Panc1 (cell line): ENCODE measurements at places on chromosomes 16 and 17.

DNA sequence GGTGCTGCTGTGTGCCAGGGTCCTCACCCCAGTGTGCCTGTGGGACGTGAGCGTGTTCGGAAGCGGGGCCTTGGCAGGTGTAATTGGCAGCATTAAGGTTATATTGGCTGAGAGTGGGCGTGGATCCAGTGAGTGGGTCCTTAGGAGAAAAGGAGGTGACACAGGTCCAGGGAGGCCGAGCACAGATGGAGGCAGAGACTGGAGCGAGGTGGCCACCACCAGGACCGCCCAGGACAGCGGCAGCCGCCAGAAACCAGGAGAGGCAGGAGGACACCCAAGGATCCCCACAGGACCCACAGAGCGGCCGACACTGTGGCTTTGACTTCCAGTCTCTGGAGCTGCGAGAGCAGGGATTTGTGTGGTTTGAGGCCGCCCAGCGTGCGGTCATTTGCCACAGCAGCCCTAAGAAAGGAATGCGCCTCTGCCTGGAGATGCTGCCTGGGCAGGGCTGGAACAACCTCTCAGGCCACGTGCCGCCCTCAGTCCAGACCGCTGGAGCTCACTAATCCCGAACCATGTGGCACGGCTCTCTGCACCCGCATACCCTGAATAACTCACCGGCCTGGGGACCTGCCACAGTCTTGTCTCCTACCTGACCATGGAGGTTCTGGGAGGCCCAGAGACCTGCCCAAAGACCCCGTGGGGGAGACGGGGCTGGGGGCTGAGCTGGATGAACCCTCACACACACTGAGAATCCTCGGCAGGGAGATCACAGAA is 45.4 kb downstream of the SOX8 start:
- no peak for DNase-seq

- DNase-seq: no peak
Observed at GRCh38 chr16:50611332-50611934, 63.2 kb downstream of the NKD1 start.

DNA sequence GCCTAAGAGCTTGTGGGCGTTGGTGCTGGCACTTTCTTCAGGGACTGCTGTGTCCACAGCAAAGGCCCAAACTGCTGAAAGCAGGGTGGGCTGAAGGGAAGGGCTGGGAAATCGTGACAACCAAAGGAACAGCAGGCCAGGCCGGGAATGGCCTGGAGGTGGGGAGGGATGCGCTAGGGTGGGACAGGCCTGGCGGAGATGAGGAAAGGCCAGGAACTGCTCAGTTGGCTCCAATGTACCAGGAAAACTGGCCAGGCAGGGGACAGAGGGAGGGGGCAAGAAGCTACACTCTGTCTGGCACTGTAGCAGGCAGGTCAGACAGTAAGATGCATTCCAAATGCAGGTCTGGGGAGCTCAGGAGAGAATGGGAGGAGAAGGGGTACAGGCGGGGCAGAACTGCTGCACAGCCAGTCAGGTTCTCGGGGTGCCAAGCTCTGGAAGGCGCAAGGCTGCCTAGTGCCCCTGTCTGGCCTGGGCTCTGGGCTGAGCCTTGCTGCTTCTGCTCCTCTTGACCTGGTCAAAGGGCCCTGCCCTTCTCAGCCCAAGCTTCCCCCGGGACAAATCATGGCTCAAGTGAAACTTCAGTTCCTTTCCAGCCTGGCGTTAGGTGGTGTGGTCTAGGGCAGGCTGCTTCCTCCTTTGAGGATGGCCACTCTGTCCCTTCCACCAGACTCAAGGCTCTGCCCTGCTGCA is 7.3 kb downstream of the PNMT start:
- no peak for DNase-seq

GRCh38 chr17:38324141-38324697 is 19.5 kb downstream of the GPR179 start:
- DNase-seq: no peak

DNA sequence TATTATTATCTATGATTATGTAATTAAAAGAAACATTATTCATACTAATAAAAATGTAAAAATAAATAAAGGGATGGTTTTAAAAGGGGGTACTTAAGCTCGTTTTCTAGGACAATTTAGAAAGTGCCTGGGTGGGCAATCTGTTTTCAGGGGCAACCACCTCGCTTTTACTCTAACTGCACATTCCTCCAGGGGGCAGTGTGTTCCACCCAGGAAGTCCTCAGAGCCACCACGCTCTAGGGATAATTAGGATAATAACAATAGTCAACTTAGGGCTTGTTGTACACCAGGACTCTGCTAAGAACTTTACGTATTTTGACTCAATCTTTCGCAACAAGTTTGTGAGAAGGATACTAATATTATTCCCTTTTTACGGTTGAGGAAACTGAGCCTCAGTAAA is 396.7 kb upstream of the MAF start:
- no peak for DNase-seq

DNA sequence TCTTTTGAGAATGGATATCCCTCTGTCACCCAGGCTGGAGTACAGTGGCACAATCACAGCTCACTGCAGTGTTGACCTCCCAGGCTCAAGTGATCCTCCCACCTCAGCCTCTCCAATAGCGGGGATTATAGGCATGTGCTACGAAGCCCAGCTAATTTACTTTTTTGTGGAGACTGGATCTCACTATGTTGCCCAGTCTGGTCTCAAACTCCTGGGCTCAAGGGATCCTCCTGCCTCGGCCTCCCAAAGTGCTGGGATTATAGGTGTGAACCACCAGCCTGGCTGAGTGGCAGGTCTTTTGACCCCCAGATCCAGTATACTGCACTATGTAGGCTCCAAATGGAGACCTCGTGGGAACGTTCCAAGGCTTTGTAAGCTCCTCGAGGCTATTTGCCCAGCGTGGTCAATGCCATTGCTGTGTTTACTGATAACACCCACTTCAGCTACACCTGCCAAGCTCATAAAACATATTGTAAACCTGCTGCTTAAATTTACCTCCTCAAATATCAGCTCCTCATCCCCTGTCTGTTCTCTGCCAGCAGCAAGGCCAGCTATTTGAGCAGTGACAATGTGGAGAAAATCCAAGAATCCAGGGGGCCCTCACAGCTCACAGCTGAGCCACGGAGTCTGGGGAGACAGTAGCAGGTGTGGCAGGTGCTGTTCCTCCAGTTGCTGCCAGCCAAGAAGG is 16.2 kb upstream of the KIFC3 start:
- no peak for DNase-seq

GRCh38 chr17:41914358-41914766 is 4.4 kb downstream of the ACLY start:
- DNase-seq: no peak

- DNase-seq: no peak
Observed at GRCh38 chr17:30975042-30975820, 4.4 kb downstream of the RNF135 start.

DNA sequence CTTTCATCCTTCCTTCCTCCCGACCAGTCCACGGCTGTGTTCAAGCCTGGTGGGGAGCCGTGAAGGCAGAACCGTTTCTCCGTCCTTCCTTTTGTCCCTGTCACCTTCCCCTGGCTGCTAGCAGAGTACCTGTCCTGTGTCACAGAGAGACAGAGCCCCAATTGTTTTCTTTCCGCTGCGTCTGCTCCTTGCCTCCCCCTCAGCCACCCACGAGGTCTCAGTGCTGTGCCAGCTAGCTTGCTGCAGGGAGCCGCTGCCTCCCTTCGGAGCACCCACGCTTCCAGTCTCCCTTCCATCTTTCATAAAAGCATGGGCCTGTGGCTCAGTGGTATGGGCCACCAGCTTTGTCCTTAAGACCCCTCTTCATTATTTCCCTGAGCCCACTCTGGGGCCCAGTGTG is 62.2 kb downstream of the MPRIP start:
- DNase-seq: no peak

- DNase-seq: peak; percentile 77
Observed at GRCh38 chr16:13957197-13958078, 37.5 kb downstream of the ERCC4 start.

GRCh38 chr17:83109793-83110645 is 30.6 kb downstream of the METRNL start:
- DNase-seq: peak; percentile 22

DNA sequence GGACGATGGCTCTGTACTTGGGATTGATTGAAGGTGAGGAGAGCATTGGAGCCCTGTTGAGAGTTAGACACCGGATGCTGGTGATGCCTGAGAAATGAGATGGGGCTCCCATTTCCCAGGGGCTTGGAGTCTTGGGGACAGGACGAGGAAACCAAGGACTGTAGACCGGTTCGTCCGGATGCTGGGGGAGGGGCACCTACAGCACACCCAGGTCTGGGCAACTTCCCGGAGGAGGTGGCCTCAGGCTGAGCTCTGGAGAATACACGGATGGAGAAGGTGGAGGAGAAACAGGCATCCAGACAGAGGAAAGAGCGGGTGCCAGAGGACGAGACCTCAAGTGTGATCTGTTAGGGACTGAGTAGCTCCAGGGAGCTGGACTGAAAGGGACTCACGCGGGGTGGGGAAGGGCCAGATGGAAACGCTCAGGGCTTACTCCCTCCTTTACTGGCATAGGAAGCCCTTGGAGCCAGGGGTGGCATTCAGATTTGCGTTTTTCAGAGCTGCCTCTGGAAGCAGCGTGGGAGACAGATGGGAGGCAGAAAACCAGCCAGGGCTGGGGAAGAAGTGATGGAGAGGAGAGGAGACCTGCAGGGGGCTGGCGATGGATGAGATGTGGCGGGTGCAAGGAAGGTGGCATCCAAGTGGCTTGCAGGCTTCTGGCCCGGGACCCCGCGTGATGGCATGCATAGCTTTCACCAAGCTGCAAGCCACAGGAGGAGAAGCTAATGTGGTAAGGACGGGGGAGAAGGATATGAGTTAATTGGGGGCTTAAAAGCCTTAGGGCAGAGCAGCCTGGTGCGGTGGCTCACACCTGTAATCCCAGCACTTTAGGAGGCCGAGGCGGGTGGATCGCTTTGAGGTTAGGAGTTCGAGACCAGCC is 8.3 kb downstream of the C1QTNF1 start:
- no peak for DNase-seq

DNA sequence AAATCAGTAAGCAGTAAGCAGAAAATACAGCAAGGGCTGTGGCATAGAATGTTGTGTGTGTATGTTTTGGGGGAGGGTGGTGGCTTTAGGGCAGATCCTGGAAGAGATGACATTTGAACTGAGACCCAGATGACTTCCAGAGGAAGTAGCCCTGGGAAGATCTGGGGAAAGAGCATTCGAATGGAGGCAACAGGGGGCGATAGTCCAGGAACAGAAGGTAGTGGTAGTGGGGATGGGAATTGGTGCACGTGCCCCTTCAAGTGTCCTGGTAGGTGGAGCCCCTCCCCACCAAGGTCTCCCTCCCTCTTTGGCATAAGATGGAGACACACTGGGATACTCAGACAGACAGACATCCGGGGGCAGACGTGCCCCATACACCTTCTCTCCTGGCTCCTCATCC is 14.1 kb downstream of the ARHGEF15 start:
- DNase-seq: no peak

- DNase-seq: no peak
Observed at GRCh38 chr17:76250141-76250540, 9.8 kb upstream of the RNF157 start.

DNA sequence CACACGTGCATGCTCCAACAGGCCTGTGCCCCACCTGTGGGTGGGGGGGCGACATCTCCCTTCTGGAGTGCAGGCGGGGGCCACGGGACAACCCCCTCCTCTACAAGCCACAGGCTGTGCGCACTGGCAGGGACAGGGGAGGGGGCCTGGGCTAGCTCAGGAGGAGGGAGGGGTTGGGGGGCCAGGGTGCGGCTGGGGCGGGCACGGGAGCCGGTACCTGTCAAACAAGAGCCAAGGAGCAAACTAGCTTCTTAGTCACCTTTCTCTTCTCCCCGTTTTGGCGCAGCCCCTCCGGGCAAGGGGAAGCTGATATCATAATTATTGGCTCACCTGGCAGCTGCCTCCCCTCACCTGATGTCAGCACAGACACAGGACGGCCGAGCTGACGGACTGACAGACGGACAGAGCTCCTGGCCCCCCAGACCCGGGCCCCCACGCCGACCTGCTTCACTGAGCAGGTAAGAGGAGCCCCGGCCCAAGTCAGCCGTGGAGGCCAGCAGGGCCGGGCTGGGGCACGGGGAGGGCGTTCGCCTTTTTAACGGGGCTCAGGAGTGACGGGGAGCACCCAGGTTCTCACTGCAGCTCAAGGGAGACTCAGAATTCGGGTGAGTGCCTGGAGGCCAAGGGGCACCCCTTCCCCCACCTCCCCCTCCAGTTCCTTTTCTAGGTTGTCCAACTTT is at the start of gene FOXN1:
TSS of gene FOXN1 (plus strand) at position 363 of the 680 bp plus-strand sequence. CDS start 17,622 bp downstream, outside the sequence.
- no peak for DNase-seq

- no peak for DNase-seq
Observed at GRCh38 chr17:39562395-39562794, 45.3 kb downstream of the NEUROD2 start.

DNA sequence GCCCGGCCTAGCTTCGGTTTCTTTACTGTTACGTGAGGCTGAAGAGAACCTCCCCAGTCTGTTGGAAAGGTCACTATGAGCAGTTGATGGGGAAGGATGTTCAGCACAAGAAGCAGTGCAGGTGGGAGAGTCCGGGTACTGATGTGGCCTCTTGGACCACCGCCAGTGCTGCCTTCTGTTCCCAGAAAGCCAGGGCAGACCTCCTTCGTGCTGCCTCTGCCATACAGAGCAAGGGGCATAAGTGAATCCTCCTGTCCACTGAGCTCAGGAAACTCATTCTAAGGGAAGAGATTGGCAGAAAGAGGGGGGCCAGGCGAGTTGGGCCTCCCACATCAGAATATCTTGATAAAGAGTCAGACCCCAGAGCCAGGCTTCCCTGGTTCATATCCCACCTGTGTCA is 3.7 kb downstream of the PPP4C start:
- DNase-seq: no peak

- no peak for DNase-seq
Observed at GRCh38 chr16:30342751-30343490, 12.2 kb downstream of the CD2BP2 start.

GRCh38 chr16:11588321-11589197 is 1.8 kb upstream of the LITAF start:
- no peak for DNase-seq

DNA sequence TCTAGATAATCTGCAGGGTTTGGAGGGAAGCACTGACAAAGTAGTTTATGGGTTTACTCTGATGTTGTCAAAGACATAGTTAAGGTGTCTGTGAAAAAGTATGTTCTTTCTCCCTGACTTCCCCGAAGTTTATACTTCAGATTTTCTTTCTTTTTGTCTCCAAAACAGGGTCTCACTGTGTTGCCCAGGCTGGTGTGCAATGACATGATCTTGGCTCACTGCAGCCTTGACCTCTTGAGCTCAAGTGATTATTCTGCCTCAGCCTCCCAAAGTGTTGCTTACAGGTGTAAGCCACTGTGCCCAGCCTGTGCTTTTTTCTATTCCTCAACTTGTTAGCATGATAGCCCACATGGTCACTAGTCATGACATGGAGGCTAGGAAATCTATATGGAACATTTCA is 20.9 kb downstream of the SF3B3 start:
- DNase-seq: no peak

- no peak for DNase-seq
Observed at GRCh38 chr17:66965801-66966262, 1.3 kb downstream of the CACNG4 start.

- DNase-seq: no peak
Observed at GRCh38 chr17:83192161-83192788, 112.9 kb downstream of the METRNL start.

- DNase-seq: no peak
Observed at GRCh38 chr17:36856903-36857381, 80.3 kb upstream of the LHX1 start.
